ENCODE measurements at places on chromosomes 4 and X.

DNA sequence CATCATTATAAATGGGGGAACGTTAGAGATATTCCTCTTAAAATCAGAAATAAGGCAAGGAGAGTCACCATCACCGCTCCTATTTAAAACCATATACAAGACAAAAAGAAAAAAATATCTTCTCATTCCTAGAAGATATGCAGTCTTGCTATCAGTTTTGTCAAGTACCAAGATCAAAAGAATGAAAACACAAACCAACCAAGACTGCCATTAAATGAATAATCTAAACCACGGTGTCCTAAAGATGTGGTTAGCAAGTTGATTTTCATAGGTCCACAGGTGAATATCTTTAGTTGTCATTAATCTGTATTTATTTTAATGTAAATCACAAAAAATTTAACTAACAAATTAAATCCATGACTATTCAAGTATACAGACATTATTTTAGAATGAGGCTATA lies 39.3 kb downstream of the SCFD2 start:
- no peak for DNase-seq

- DNase-seq, result no peak
Measured at GRCh38 chrX:134459683-134460004, 321 bp upstream of the HPRT1 start.

DNA sequence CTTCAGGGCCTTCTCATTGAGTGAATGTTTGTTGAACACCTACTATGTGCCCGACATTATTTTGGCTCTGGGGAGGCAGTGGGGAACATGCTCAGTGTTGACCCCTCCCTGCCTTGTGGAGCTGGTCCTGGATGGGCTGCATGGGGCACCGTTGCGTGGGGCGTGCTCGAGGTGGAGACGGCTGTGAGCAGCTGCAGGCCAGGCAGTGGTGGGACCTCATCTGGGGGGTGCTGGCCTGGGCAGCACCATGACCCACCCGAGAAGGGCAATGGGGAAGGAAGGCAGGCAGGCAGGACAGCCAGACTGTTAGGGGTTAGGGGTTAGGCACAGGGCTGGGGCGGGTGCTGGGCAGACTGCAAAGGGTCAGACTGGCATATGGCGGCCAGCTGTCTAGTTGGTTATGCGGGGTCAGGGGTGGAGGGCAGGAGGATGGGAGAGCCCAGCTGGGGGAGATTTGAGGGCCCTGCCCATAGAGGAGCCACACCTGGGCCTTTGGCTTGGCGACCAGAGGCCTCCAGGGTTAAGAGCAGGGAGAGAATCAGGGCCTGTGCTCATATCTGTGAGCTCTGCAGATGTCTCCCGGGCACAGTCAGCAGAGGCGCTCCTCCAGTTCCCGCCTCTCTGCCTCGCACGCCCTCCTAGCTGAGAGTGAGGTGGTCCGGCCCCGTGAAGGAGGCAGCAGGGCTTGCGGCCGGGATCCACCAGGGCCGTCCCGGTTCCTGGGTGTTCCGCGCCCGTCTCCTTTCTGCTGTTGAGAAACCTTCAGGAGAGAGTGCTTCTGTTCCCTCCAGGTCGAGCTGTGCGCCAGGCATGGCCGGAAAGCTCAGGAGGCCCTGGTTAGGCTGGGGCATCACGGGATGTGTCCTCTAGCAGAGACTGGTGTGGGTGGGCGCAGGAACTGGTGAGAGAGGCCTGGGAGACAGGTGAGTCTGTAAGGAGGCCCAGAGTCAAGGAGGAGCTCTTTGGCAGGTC lies 73.3 kb downstream of the RGS12 start:
- DNase-seq, result no peak

- DNase-seq, result no peak
Measured at GRCh38 chrX:117957128-117957527, 159.5 kb downstream of the KLHL13 start.

DNA sequence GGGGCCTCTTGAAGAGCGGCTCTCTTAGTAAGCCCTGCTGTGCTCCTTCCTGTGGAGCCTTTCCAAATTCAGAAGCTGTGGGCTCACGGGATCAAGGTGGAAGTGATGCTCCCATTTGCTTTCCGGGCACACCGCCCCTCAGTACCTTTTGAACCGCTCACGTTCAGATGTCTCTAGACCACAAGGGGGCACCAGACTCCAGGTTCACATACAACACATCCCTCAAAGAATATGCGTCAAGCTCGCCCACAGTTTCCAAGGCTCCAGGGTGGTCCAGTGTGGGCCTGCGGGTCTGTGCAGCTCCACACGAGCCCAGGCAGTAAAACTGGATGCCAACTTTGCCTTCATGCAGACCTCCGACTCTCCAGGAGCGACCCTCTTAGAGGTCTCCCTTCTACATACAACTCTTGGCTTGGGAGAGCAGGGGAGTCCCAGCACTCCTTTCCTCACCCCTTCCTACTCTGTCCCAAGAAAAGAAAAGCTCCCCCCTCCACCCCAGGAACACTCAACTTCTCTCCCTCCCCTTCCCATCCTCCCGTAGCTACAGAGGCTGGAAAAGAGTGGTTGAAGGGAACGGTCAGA lies 11.0 kb downstream of the SUPT20HL1 start:
- peak; percentile 48 for DNase-seq

- no peak for DNase-seq
Measured at GRCh38 chr4:181949704-181950312, 293.4 kb upstream of the TENM3 start.

- no peak for DNase-seq
Measured at GRCh38 chr4:103002551-103002950, 17.0 kb downstream of the SLC9B1 start.

DNA sequence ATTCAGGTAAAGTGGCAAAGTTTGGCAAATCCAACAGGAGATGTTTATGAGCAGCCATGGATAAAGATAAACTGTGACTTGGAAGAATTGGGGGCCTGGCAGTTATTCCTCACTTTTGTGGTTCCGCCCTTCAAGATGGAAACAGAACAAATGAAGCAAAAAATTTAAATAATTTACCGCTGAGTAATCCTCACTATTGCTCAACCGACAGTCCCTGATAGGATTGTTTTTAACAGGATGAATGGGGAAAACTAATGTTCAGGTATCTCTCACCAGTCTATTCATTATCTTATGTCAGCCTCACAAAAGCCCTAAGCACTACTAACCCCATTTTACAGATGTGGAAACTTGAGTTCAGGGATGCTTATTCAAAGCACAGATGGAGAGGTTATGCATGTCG lies 90.8 kb downstream of the FNIP2 start:
- no peak for DNase-seq

- DNase-seq, result no peak
Measured at GRCh38 chrX:5702890-5703289, 525.8 kb downstream of the NLGN4X start.

DNA sequence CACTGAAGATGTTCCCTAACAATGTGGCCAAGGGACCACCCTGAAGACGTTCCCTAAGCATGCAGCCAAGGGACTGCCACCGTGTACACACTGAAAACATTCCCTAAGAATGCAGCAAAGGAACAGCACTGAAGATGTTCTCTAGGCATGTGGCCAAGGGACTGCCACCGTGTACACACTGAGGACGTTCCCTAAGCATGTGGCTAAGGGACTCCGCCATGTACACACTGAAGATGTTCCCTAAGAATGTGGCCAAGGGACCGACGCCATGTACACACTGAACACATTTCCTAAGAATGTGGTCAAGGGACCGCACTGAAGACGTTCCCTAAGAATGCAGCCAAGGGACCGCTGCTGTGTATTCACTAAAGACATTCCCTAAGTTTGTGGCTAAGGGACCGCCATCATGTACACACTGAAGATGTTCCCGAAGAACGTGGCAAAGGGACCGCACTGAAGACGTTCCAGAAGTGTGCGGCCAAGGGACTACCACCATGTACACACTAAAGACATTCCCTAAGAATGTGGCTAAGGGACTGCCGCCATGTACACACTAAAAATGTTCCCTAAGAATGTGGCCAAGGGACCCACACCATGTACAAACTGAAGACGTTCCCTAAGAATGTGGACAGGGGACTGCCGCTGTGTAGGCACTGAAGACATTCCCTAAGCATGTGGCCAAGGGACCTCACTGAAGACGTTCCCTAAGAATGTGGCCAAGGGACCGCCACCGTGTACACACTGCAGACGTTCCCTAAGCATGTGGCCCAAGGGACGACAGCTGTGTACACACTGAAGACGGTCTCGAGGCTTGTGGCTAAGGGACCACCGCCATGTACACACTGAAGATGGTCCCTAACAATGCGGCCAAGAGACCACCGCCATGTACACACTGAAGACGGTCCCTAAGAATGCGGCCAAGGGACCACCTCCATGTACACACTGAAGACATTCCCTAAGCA lies 54.8 kb downstream of the DHRSX start:
- DNase-seq, result no peak

DNA sequence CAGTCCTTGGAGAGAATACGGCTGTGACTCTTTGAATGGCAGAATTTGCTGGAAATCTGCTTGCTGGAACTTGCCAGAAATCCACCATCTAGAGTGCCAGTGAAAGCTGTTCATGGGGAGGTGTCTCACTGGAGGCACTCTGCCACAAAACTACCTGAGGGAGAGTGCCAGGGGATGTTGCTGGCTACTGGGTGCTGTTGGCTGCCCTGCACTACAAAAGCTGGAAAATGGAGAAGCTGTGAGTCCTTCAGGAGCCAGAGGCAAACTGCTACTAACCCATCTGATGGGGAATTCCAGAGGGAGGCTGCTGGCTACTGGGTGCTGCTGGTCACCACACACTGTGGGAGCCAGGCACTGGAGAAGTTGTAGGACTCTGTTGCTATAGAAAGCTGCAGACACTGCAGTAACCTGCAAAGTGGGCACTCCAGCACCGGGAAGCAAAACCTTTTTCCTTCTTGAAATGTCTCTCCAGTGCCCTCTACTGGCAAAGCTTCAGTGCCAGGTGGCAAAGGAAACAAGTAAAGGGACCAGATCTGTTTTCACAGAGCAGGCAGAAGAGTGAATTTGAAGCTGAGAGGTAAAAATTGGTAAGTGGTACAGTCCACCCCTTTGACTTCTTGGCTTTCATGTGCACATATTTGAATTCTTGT lies 47.8 kb upstream of the HSD17B10 start:
- DNase-seq, result no peak

GRCh38 chr4:97819294-97819693 lies 324.0 kb downstream of the STPG2 start:
- no peak for DNase-seq

DNA sequence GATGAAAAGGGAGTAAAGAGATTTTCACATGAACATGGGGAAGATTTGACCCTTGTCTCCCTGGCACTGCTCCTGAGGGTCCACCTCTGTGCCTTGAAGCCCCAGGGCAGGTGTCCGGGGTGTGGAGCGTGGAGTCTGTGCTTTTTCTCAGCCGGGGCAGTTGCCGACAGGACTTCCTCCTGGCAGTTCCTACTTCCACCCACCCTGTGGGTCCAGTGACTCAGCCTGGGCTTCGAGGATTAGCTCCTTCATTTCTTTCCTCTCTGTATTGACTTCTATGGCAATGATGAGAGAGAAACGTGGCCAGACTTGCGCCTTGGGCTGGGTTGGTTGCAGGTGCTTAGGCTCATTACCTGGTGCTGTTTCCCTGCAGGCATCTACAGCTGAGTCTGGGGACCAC lies 35.9 kb upstream of the CLCN4 start:
- DNase-seq, result no peak

DNA sequence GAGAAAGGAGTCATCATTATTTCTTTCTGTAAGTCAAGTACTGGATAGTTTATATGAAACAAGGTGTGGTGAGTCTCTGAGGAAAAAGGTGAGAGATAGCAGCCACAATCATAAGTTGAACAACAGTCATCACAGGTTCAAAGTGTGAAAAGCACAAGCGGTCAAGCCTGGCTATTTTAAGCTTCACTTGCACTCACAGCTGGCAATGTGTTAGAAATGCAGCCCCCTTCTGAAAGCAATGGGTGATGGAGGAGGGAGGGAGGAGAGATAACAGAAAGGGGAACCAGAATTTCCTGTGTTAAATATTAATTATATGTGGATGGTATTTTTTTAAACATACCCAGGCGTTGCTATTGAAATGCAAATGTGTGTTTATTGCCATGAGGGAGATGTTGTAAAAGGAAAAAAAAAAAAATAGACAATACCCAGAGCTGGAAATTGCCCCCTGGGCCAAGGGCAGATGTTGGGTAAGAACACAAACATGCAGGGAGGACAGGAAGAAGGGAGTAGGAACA lies 26.9 kb upstream of the BMP3 start:
- no peak for DNase-seq

DNA sequence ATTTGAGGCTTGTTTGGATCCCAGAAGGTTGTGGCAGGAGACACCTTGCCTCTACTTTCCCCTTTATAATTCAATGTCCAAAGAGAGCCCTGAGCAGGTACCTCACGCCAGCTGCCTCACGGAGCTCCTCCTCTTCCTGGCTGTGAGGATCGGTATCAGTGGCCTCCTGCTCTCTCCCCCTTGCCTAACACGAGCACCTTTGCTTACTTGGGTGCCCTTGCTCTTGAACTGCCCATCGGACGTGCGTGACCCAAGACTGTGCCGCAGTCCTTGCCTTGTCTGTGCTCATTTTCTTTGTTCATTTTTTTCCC lies 27.8 kb upstream of the MSANTD1 start:
- no peak for DNase-seq

DNA sequence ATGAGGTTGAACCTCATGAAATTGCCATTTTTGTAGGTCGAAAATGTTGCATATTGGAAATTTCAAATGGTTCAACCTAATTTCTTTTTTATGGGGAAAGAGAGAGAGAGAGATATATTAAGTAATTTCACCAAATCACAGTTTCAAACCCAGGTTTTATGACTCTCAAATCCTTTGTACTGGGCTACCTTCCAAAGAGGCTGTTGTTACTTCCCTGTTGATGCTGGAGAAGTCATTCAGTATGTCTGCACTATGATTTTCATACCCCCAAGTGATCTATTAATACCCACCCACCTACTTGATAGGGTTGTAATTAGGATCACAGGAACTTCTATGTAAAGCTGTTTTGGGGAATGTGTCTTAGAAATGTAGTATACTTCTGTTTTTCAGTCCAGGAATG lies 109.9 kb downstream of the ZNF330 start:
- DNase-seq, result no peak

GRCh38 chrX:38347136-38347535 lies 5.3 kb upstream of the OTC start:
- DNase-seq, result peak; percentile 74

GRCh38 chr4:142307857-142308256 lies 538.2 kb downstream of the INPP4B start:
- no peak for DNase-seq

- DNase-seq, result no peak
Measured at GRCh38 chr4:5654791-5655190, 53.6 kb downstream of the EVC2 start.

Measured in HL-60 (cell line).